ENCODE measurements at places on chromosomes 6 and 20.
A peak's percentile ranks its signal among the peaks of the same experiment; 100 is the strongest.

GRCh38 chr20:41314386-41314785 is 3.1 kb downstream of the ZHX3 start:
- DNase-seq: no peak

DNA sequence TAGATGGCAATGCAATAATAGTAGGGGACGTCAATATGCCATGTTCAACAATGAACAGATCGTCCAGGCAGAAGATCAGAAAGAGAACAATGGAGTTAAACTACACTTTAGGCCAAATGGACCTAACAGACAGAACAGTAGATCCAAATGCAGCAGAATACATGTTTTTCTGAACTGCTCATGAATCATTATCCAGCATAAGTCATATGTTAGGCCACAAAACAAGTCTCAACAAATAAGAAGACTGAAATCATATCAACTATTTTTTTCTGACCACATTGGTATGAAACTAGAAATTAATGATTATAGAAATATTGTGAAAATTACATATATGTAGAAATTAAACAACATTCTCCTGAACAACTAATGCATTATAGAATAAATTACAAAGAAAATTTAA is 10.2 kb upstream of the DEFB125 start:
- DNase-seq: no peak

GRCh38 chr6:142746524-142746923 is 198.5 kb downstream of the HIVEP2 start:
- DNase-seq: peak; percentile 33

DNA sequence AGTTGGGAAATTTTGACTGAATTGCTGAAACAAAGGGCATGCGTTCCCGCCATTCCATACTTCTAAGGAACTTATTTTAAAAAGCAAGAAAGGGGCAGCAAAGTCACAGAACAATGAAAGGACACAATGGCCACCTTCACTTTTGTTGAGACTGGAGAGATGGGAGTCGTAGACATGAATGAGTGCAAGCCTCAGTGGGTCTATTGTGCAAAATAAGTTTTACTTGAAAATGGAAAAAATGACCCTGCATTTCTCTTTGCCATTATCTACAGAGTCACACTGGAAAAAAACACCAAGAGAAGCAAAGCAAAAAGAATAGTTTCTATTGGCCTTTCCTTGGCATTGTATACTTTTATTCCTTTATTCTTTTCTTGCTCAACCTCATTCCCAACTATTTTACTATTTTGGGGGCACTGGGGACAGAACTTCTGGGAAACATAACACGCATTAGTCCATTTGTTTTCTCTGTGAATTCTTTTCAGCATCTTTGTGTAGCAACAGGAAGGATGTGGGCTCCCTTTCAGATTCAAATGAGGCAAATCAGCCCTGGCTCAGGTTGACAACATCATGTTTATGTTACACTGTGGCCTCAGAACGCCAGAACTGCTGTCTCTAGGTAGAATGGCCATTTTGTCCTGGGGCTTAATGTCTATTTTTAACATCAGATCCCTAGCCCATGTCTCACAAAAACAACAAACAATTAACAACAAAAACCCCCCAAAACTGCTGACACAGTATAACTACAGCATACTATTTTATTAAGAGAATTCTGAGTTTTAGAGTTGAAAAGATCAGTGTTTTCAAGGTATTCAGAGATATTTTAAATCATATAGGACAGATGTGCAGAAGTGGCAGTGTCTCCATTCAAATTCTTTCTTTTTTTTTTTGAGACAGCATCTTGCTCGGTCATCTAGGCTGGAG is 122.2 kb downstream of the FYN start:
- DNase-seq: peak; percentile 46

DNA sequence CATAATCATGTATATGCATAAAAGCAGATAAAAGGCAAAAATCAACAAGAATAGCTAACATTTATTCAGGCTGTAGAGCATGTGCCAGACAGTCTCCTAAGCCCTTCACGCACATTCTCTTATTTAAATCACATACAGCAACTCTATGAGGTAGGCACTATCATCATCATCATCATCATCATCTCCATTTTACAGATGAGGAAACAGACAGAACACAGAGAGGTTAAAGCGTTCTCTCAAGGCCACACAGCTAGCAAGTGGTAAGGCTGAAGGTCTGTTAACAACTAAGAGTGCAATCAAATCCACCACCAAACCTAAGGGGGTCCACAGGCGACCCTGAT is 857 bp upstream of the PLEKHG1 start:
- DNase-seq: no peak

GRCh38 chr6:56168596-56168995 is 78.8 kb downstream of the COL21A1 start:
- no peak for DNase-seq

GRCh38 chr20:1294497-1294896 is 28.4 kb downstream of the SNPH start:
- DNase-seq: no peak

GRCh38 chr20:31831211-31831610 is 12.1 kb downstream of the MYLK2 start:
- no peak for DNase-seq

DNA sequence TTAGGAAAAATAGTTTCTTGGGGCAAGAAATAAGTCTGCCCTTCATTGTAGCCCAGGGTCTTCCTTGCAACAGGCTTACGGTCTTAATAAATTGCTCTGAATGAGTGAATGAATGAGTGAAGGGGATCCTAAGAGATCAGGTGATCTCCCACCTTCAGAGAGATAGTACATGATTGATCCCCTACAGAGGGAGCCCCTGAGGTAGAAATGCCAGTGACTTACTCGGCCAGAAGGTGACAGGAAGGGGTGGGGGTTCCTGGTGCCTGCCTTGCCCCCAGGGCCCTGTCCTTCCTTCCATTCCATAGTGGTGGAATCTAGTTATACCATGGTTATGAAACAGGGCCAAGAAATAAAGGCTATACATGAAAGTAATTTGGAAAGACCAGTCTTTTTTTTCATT is 215.3 kb upstream of the SSTR4 start:
- DNase-seq: no peak

DNA sequence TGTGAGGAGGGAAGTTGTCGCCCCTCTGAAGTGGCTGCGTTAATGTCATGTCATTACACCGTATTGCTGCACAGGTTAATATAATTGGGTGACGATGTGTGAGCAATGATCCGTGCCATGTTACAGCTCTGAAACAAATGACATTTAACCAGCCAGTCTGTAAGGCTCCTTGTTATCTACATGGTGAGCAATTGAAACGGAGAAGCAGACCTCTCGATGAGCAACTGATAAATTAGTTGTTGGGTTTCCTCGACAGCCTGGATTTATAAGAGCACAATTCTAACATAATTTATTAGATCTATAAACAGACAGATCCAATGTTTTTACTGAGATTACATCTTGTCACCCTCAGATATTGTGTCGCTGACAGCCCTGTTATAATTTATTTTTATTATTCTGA is 49.9 kb upstream of the MAFB start:
- DNase-seq: no peak

- no peak for DNase-seq
These were observed 1.3 kb downstream of the AVP start for GRCh38 chr20:3082955-3083952.

GRCh38 chr20:20364593-20365479 is 3.1 kb upstream of the INSM1 start:
- no peak for DNase-seq

DNA sequence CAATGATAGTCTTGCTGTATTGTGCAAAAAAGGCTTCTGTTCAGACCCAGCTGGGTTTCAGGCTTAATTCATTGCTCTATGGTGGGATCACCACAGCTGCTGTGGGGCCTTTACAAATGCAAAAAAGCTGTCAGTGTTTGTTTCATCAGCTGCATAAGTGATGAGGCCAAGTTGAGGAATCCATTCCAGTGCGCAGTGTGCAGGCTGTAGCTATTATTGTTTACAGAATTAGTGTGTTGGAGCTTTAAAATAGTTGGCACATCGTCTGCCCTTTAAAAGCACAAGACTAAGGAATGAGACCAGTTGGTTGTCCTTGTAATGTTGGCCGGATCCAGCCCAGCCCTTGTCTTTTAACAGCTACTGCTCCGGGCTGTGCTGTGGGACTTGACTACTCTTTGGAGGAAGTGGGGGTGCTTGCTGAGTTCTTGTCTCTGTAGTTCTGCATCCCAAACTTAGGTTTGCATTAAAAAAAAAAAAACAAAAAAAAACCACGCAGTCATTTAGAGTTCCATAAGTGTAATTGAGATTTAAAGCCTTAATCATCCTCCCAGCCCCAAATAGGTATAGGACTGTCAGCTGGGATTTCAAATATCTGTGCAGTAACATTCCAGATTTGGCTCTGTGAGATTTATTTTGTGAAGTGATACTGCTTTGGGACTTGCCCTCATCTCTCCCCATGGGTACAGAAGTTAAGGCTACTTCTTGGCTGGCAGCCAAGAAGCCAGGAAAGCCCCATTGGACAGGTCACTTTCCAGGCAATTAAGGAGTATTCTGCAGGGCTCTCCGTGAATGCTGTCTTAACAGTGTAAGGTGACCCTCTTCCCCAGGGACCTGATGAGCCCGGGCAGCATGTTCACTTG is 19.3 kb downstream of the JARID2 start:
- no peak for DNase-seq

GRCh38 chr6:112160745-112161144 is 73.4 kb downstream of the FAM229B start:
- no peak for DNase-seq

DNA sequence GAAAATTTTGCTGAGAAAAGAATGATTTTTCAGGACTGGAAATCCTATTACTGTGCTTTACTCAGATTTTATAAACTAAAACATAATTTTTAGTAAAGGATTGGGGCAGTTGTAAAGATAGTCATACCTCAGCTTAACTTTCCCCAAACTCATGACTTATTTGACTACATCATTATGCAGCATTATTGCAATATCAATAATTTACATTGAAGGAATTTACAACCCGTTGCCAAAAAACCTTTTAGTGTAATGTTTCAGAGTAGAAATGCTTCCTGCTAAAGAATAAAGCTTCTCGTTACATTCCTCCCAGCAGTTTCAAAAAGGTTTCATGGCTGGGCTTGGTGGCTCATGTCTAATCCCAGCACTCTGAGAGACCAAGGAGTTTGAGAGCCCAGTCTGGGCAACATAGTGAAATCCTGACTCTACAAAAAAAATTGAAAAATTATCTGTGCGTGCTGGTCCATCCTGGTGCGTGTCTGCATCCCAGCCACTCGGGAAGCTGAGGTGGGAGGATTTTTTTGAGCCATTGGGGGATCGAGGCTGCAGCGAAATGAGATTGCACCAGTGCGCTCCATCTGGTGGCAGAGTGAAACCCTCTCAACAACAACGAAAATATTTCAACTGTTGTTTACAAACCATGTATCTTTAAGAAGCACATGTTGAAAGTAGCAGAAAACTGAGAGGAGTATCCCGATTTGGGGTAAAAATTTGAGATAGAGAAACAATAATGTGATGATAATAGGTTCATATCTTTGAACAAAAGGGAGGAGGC is 4.4 kb downstream of the AMD1 start:
- DNase-seq: no peak

DNA sequence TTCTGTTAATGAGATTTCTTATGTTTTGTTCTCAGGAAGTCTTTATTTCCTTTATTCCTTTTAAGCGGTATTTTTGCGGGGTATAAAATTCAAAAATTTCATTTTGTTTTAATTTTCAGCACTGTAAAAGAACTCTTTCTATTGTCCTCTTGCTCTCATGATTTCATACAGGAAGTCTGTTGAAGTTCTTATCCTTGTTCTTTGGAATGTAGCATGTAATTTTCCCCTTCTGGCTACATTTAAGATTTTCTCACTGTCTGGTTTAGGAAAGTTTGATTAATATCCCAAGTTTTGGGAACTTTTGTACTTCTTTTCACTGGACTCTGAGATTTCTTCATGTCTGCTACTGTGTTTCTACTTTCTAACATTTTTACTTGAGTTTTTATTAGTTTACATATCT is 581.4 kb upstream of the GJE1 start:
- DNase-seq: no peak

GRCh38 chr6:3443221-3443515 is 13.7 kb downstream of the SLC22A23 start:
- no peak for DNase-seq

- no peak for DNase-seq
These were observed 66.2 kb downstream of the UNC5CL start for GRCh38 chr6:40972814-40973213.

GRCh38 chr6:87858440-87858839 is 156.4 kb upstream of the AKIRIN2 start:
- DNase-seq: no peak

DNA sequence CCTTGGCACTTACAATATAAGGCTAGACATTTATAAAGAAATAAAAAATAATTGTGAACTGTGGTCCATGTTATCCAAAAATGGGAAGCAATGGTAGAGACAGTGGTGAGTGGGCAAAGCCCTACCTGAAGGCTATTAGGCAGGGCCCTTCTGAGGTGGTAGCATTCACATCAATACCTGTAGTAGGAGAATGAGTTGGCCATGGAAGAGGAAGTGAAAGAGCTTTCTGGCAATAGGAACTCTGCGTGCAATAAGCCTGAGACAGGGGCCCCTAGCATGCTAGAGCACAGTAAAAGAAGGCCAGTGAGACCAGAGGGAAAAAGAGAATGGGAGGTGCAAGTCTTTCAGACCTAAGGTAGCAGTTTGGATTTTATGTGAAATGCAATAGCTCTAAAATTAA is 754.5 kb downstream of the PTPRT start:
- peak; percentile 46 for DNase-seq

DNA sequence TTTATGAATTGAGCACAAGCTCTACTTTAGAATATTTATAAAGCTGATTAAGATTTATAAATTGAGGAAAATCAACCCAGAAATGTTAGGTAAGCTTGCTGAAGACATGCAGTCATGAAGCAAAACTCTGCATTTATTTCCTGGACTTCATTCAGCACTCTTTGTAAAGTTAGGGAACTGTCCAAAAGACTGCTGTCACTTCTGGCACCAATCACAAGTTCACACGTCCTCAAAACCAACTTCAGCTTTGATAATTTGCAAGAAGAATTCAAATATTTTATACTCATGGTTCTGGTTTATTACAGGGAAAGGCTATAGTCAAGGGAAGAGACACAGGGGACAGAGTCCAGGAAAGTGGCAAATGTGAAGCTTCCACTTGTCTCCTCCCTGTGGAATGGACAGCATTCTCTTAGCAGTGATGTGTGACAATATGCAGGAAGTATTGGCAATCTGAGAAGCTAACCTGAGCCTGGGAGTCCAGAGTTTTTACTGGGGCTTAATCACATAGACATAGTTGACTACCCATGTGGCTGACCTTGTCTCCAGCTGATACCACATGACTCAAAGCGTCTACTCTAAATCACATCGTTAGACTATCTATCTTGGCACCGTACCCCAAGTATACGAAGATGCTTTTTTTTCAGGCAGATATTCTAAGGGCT is 85.4 kb downstream of the PPP1R14C start:
- no peak for DNase-seq

GRCh38 chr6:11200356-11200755 is 32.1 kb downstream of the NEDD9 start:
- DNase-seq: no peak

GRCh38 chr6:71414486-71414885 is 125.9 kb downstream of the OGFRL1 start:
- DNase-seq: no peak

Data from GM10248 (cell line).